ENCODE measurements at places on chromosomes 1 and 21.

- DNase-seq: no peak
These were observed 36.8 kb downstream of the GADD45A start for GRCh38 chr1:67721650-67722291.

- no peak for DNase-seq
These were observed 13.2 kb upstream of the SEC16B start for GRCh38 chr1:177983077-177983476.

- DNase-seq: no peak
These were observed 13.1 kb downstream of the SLC19A1 start for GRCh38 chr21:45528981-45529784.

DNA sequence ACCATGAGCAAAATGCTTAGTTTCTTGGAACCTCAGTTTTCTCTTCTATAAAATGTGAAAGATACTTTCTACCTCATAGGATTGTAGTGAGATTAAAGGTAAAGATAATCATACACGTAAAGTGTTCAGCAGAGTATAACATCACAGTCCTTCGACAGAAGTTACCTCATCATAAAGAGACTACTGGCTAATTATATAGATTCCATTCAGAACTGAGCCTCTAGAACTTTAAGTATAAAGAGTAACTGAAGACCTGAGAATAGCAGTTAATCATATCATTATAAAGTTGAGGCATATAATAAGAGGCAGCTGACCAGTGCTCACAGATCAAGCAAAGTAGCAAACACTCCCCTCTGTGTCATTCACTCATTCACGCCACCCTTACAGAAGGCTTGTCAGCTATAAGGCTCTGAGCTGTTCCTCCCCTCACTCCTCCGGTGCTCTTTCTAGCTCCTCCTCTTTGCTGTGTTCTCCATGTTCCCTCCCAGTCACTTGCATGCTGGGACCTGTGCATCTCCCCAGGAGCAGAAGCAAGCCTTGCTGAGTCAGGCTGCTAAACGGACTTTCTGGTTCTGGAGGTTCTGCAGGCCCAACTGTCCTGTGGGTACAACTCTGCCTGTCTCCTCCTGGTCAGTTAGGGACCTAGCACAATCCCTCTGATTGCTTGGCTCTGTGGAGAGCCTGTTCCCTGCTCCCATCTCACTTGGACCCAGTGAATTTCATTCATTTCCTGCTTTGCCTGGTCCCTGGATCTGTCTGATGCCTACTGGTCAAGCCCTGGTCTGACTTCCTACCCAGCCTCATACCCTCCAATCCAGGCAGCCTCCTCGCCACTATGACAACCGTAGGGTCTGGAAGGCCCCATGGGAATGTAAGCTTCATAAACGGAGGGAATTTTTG is 28.3 kb upstream of the LY9 start:
- no peak for DNase-seq

DNA sequence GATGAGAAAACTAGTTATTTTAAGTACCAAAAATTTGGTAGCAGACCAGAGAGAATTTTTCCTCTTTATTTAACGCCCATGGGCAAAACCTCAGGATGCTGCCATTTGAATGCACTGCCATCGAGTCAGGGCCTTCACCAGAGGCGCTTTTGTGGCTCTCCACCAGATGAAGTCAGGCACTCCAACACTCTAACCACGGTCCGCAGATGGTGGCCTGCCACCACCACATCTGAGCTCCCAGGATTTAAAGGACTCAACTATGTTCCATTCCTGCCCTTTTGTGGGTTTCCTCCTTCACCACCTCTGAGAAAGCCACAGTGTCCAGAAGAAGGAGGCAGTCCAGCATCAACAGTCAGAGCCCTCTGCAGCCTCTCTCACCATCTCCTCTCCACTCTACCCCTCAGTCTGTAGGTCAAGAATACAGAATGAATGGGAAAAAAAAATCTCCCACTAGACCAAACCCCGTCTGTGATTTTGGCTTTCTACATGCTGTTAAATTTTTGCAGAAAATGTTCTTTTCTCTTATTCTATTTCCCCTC is 647.4 kb downstream of the USP25 start:
- DNase-seq: no peak

Data from HS-5 (cell line).